ENCODE measurements at places on chromosomes 5 and 9. TPM values are rescaled to one million over a fixed set of nuclear protein-coding genes. Genes with fewer than 3 reads are reported as not detected.

Gene OR1J2
- total RNA-seq = not detected

Gene TRIM36
- 2.9 TPM for total RNA-seq

Gene PHF24
- 0.78 TPM for total RNA-seq

Gene NAIP
- 21.0 TPM for total RNA-seq

Gene LRRC14B
- total RNA-seq = not detected

Gene SH2D3C
- 18.1 TPM for total RNA-seq

DNA sequence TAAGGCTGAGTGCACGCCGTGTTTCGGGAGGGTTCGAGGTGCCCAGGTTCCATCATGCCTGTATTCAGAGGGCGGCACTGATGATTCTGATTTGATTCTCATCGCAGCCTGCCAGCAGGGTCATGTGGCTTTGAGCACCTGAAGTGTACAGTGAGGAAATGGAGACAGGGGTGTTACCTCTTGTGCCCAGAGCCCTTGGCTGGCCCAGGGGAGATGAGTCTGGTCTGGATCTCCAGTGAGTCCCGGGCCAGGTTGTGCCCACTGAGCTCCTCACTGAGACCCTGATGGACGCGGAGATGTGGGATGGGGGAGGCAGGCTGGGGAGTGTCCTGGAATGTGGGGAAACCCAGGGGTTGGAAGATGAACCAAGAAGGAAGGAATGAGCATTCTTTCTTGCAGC, 54.7 kb downstream of the GADD45G start:
- no peak overlapping the region for H3K4me3 ChIP-seq
- H3K4me1 ChIP-seq = peaks cover 21% of the 10 kb centered on the region
- H3K27ac ChIP-seq = no peak overlapping the region

GRCh38 chr9:20728493-20729220, 44.6 kb downstream of the FOCAD start:
- H3K27me3 ChIP-seq = no peaks in the 10 kb centered on the region
- no peak overlapping the region for H3K27ac ChIP-seq
- H3K4me1 ChIP-seq = peaks cover 5% of the 10 kb centered on the region

DNA sequence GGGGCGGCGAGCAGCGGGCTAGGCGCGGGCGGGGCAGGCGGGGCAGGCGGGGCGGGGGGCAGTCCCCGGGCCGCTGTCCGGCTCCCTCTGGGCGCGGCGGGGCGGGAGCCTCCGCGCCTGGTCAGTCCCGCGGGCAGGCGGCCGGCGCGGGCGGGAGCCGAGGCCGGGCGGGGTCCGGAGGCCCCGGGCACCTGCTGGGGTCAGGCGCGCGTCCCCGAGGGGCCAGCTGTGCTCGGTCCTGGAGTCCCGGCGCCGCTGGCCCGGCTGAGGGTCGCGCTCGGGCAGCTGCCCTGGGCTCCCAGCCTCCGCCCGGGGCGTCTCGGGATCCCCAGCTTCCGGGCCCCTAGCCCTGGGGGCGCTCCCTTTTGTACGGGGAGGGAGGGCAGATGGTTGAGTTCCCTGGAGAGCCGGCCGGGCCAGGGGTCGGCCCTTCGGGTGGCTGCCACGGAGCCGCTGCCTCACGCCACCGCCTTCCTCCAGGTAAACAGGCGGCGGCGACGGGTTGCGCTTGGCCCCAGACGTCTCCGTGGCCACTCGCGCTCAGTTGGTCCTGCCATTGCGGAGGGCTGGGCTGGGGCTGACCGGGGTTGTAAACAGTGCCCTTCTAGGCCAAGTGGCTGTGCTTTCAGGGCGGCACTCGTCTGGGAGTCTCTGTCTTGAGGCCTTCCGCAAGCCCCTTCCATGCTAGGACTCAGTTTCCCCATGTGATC, 473 bp downstream of the ZBTB34 start:
- peaks cover 36% of the 10 kb centered on the region for H3K4me1 ChIP-seq
- H3K27ac ChIP-seq = peak overlapping the region; percentile 83
- H3K4me3 ChIP-seq = peak overlapping the region; percentile 99
- H3K27me3 ChIP-seq = no peaks in the 10 kb centered on the region
- no peak for DNase-seq

GRCh38 chr9:127905004-127905728, 5.8 kb upstream of the ST6GALNAC6 start:
- H3K4me3 ChIP-seq = no peak overlapping the region
- peaks cover 57% of the 10 kb centered on the region for H3K4me1 ChIP-seq
- no peaks in the 10 kb centered on the region for H3K27me3 ChIP-seq
- H3K36me3 ChIP-seq = peaks cover 25% of the 10 kb centered on the region
- no peak for DNase-seq

- no peak overlapping the region for H3K4me3 ChIP-seq
- H3K4me1 ChIP-seq = no peaks in the 10 kb centered on the region
- no peak for DNase-seq
These were observed 79.8 kb downstream of the MAT2B start for GRCh38 chr5:163585206-163585605.

DNA sequence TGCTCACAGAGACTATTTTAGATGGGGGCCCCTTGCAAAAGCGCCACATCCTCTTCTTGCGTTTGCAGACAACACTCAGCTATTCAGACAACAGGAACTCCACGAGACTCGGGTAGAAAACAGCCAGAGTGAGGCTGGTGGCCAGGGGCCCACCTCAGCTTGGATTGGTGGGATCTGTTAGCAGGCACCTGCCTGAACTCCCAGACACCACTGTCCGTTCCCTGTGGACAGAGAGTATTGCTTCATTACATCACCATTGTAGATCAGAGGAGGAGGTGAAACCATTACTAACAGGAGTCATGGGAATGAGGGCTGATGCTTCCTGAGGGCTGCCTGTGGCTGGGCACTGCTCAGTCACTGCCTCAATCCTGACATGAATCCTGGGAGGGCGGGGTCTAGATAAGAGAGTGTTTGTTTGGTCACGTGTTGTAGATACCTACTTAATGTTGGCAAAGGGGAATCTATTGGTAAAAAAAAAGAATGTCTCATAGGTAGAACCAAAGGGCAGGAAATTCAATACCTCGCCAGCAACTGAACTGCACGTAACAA, 4.4 kb upstream of the RAPGEF1 start:
- no peak for DNase-seq
- no peaks in the 10 kb centered on the region for H3K27me3 ChIP-seq
- no peak overlapping the region for H3K4me3 ChIP-seq
- peaks cover 3% of the 10 kb centered on the region for H3K4me1 ChIP-seq
- no peaks in the 10 kb centered on the region for H3K36me3 ChIP-seq

DNA sequence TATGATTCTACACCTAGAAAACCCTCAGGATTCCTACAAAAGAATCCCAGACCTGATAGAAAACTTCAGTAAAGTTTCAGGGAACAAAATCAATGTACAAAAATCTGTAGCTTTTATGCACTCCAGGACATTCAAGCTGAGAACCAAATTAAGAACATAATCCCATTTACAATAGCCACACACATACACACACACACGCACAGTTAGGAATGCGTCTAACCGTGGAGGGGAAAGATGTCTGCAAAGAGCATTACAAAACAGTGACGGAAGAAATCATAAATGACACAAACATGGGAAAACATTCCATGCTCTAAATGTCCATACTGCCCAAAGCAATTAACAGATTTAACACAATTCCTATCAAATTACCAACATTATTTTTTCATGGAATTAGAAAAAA, 51.4 kb upstream of the CAST start:
- no peaks in the 10 kb centered on the region for H3K27me3 ChIP-seq
- no peak for DNase-seq
- no peak overlapping the region for H3K27ac ChIP-seq
- H3K4me3 ChIP-seq = no peak overlapping the region

- H3K4me1 ChIP-seq = no peaks in the 10 kb centered on the region
- no peaks in the 10 kb centered on the region for H3K27me3 ChIP-seq
- no peak overlapping the region for H3K4me3 ChIP-seq
- no peak overlapping the region for H3K27ac ChIP-seq
- DNase-seq = no peak
These were observed 327.1 kb upstream of the NUDT12 start for GRCh38 chr5:103889500-103890209.

- H3K36me3 ChIP-seq = no peaks in the 10 kb centered on the region
- no peak for DNase-seq
- peaks cover 46% of the 10 kb centered on the region for H3K4me1 ChIP-seq
- peak overlapping the region; percentile 79 for H3K4me3 ChIP-seq
- H3K27me3 ChIP-seq = no peaks in the 10 kb centered on the region
These were observed 506 bp downstream of the ADAMTS19 start for GRCh38 chr5:129460672-129460935.

- no peak overlapping the region for H3K4me3 ChIP-seq
- H3K27me3 ChIP-seq = no peaks in the 10 kb centered on the region
- no peak overlapping the region for H3K27ac ChIP-seq
- H3K36me3 ChIP-seq = no peaks in the 10 kb centered on the region
- H3K4me1 ChIP-seq = no peaks in the 10 kb centered on the region
These were observed 116.7 kb downstream of the DOCK2 start for GRCh38 chr5:169753795-169754194.

- H3K27me3 ChIP-seq = no peaks in the 10 kb centered on the region
- no peaks in the 10 kb centered on the region for H3K4me1 ChIP-seq
- no peak for DNase-seq
- H3K4me3 ChIP-seq = no peak overlapping the region
- peaks cover 8% of the 10 kb centered on the region for H3K36me3 ChIP-seq
These were observed 26.0 kb downstream of the ERCC6L2 start for GRCh38 chr9:95901506-95901905.

GRCh38 chr9:133584559-133585476, 24.4 kb downstream of the FAM163B start:
- no peaks in the 10 kb centered on the region for H3K36me3 ChIP-seq
- no peak overlapping the region for H3K27ac ChIP-seq
- H3K4me3 ChIP-seq = no peak overlapping the region
- no peaks in the 10 kb centered on the region for H3K27me3 ChIP-seq
- no peak for DNase-seq
- peaks cover 18% of the 10 kb centered on the region for H3K4me1 ChIP-seq

DNA sequence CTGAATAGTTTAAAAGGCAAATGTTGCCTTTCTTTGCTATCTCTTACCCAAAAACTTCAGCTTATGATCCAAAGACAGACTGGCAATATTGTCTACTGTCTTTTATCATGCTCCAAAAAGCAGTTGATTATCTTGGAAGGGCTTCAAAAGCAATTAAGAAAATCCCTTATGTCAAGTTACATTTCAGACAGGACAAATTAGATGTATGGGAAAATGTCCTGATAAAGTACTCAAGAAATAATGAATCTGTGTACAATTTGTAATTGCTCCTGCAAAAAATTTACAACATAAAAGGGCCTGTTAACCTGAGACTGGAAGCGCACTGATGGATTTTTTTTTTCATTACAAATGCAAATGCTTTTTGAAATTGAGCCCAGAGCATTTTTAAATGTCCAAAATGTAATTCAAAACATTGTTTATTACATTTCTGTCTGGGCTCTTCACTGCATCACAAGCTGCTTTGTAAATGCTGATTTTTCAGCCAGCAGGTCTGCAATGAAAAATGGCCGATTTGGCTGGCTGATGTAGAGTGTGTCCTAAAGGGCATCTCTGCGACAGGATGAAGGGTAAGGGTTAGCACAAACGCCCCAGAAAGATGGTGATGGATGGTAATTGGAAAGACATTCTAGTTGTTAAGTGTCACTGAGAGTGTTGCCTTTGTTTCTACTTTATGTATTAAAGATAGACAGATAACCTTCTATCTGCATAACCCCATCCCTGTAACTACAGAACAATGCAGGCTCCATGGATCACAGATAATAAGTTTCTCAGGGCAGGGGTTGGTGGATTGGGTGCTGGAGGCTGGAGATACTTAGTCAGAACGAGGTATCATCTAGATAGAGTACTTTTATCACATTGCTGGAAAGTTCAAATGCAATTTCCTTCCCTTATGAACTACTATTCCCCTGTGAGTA, 27.0 kb downstream of the MAT2B start:
- no peak overlapping the region for H3K4me3 ChIP-seq
- H3K27me3 ChIP-seq = no peaks in the 10 kb centered on the region

DNA sequence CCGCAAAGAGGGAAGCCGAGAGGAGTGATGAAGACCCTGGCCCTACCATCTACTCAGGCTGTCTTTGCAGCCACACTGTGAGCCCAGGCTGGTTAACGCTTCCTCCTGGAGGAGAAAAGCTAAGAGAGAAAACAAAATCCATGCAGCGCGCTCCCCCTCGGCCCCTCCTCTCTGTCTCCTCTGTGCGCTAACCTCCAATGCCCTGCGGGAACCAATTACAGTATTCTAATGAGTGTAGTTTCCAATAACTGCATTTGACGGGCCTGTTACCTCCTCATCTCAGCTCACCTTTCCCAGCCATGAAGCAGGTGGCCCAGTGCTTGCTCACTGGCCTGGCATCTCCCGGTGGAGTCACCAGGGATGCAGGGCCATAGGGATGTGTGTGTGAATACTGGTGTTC, 565.5 kb downstream of the EBF1 start:
- no peaks in the 10 kb centered on the region for H3K36me3 ChIP-seq
- no peaks in the 10 kb centered on the region for H3K27me3 ChIP-seq
- DNase-seq = no peak

- no peak overlapping the region for H3K27ac ChIP-seq
- peaks cover 33% of the 10 kb centered on the region for H3K4me1 ChIP-seq
- no peaks in the 10 kb centered on the region for H3K36me3 ChIP-seq
- DNase-seq = no peak
- H3K27me3 ChIP-seq = no peaks in the 10 kb centered on the region
These were observed 34.3 kb downstream of the ROR2 start for GRCh38 chr9:91915524-91916263.

- peaks cover 2% of the 10 kb centered on the region for H3K4me1 ChIP-seq
- DNase-seq = no peak
- no peaks in the 10 kb centered on the region for H3K27me3 ChIP-seq
- no peaks in the 10 kb centered on the region for H3K36me3 ChIP-seq
- H3K4me3 ChIP-seq = no peak overlapping the region
These were observed 135.0 kb upstream of the GABRP start for GRCh38 chr5:170648541-170648940.

DNA sequence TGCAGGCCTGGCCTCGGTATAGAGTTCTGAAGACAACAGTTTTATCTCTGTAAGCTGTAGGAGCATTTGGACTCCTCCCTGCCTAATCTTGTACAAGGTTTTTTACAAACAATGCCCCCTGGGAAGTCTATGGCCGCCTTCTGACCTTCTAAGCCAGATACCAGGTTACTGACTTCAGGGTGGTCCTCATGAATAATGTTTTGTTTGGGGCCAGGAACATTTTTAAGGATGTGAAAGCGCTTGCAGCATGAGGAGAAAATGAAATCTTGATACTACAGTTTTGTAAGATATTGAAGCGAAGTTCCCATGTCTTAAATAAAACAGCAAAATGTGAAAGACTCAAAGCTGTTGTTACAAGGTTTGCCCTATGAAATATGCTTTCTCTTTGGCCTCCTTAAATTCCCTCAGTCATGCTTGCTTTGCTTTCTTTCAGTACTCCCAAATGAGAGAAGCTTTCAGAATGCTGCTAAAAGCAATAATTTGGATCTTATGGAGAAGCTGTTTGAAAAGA, 5.2 kb downstream of the ANKDD1B start:
- no peak overlapping the region for H3K27ac ChIP-seq
- no peaks in the 10 kb centered on the region for H3K36me3 ChIP-seq
- peaks cover 8% of the 10 kb centered on the region for H3K4me1 ChIP-seq
- no peaks in the 10 kb centered on the region for H3K27me3 ChIP-seq
- no peak for DNase-seq
- no peak overlapping the region for H3K4me3 ChIP-seq

DNA sequence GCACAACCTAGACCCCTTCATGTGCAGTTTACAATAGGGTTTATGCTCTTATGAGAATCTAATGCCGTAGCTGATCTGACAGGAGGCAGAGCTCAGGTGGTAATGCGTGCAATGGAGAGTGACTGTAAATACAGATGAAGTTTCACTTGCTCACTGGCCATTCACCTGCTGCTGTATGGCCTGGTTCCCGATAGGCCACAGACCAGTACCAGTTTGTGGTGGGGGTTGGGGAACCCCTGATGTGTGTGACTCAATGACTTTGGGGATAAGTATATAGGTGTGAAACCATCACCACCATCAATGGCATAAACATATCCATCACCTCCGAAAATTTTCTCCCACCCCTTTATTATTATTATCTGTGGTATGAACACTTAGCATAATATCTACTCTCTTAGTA, 42.1 kb downstream of the TLR4 start:
- H3K27ac ChIP-seq = no peak overlapping the region
- H3K36me3 ChIP-seq = no peaks in the 10 kb centered on the region
- no peaks in the 10 kb centered on the region for H3K27me3 ChIP-seq
- H3K4me1 ChIP-seq = peaks cover 3% of the 10 kb centered on the region
- H3K4me3 ChIP-seq = no peak overlapping the region
